T-helper 2 cell treated with Interferon-gamma antibody and Interleukin-4, amounts not matched to agents 5 μg/mL and 100 μg/mL, for 36 hours (primary cell): ENCODE measurements at places on chromosomes 5 and 9.

DNA sequence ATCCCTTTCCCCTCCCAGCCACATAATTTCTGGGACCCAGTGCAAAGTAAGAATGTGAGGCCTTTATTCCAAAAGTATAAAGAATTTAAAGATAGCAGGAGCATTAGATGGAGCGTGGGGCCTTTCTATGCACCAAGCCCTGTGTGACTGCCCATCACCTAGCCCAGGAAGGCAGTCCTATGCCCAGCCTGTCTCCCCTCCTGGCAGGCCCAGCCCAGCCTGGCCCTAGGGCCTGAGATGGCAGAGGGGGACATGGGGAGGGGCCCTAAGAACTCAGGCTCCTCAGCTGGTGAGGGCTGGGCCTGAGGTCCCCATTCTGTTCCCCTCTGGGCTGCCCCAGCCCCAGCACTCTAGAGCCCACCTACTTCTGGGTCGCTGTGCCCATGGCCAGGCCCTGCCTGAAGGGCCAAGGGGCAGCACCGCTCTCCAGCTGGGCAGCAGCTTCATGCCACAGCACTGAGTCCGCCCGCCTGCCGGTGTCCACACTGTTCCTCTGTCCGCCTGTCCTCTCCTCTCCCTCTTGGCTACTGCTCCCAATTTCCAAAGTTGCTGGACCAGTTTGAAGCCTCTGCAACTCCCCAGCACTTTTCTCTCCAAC is 995 bp upstream of the SLC23A1 start:
- peak overlapping the region; percentile 95 for H3K27ac ChIP-seq
- peak overlapping the region; percentile 84 for H3K4me3 ChIP-seq
- peaks cover 35% of the 10 kb centered on the region for H3K4me1 ChIP-seq
- peaks cover 9% of the 10 kb centered on the region for H3K36me3 ChIP-seq
- no peak for DNase-seq

DNA sequence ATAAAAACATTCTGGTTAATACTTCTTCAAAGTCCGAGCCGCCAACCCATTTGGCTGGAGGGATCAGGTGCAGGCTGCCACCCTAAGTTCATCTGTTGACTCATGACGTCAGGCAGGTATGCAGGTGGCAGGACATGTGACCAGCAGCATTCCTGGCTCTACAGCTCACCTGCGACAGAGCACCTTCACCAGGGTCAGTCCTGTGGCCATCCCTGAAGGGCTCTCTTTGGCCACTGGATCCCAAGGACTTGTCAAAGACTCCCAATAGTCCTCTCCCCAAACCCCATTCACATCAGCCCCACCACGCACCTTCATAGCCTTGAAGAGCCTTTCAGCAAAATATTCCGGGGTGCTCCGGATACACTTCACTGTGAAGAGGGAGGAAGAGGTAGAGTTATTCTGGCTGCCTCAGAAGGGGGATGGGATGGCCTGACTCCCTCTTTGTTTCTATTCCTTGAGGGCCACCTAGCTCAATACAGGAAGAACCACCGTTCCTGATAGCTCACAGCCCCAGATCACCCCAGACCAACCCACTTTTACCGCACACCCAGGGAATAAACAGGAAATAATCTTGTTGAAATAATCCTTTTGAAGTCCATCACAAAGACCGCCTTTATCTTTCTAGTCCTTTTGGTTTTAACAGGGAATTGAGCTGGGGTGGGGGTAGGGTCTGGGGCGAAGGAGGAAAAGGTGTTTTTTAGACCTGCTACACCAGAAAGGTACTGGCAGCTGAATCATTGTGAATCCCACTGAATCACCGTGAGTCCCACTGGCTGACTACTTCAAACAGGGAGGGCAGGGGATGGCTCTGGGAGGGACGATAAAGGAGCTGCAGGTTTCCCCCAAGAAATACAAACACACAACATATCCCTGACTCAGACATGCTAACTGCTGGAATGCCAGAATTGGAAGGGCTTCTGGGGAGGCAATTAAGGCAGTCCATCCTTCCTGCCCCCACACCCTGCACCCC is 26.4 kb downstream of the ANXA6 start:
- DNase-seq = no peak
- H3K27me3 ChIP-seq = no peaks in the 10 kb centered on the region
- H3K36me3 ChIP-seq = peaks cover 84% of the 10 kb centered on the region
- peaks cover 28% of the 10 kb centered on the region for H3K4me1 ChIP-seq
- H3K4me3 ChIP-seq = no peak overlapping the region

- H3K4me1 ChIP-seq = no peaks in the 10 kb centered on the region
- no peak for DNase-seq
- no peaks in the 10 kb centered on the region for H3K36me3 ChIP-seq
- H3K4me3 ChIP-seq = no peak overlapping the region
Measured at GRCh38 chr5:33068786-33069185, 357.7 kb downstream of the NPR3 start.

GRCh38 chr9:137943655-137944054 is 66.1 kb downstream of the CACNA1B start:
- H3K27me3 ChIP-seq = no peaks in the 10 kb centered on the region
- H3K4me1 ChIP-seq = no peaks in the 10 kb centered on the region
- no peak overlapping the region for H3K27ac ChIP-seq
- no peaks in the 10 kb centered on the region for H3K36me3 ChIP-seq
- DNase-seq = no peak

GRCh38 chr5:127878174-127878750 is 175.1 kb downstream of the CCDC192 start:
- peaks cover 3% of the 10 kb centered on the region for H3K27me3 ChIP-seq
- H3K36me3 ChIP-seq = no peaks in the 10 kb centered on the region
- no peak overlapping the region for H3K27ac ChIP-seq

DNA sequence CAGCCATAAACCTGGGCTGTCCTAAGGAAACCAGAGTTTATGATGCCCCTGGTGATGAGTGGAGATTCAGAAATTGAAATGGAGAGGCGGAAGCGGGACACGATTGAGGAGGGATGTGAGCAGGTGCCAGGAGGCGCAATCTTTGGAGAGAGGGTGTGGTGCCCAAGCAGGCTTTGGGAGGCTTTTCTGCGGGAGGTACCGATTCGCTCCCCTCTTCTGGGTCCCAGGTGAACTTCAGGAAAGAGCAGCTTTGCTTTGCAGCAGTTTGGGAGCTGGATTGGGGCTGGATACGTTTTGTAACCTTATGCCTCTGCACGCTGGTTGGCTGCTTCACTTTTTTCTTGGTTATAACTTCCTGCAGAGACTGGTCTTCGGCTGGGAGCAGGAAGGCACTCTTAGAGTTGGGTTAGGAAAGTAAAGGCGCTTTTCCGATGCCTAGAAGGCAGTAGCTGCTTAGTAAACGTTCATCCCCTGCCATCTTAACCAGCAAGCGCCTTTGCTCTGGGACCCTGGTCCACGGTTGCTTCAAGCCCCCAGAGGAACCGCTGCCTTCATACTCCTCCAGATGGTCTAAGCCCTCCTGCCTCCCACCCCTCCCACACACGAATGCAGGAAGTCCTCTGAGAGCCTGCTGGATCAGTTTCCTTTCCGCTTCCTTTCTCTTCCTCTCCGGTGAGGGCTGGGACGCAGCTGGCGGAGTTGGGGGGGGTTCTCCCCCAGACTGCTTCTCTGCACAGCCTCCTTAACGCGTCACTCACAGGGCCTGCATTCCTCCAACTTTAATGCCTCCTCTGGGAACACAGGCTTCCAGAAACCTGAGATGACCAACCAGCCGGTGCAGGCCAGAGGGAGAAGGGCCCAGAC is 15.2 kb upstream of the NEK6 start:
- no peak overlapping the region for H3K27ac ChIP-seq
- H3K36me3 ChIP-seq = no peaks in the 10 kb centered on the region
- H3K4me1 ChIP-seq = peaks cover 36% of the 10 kb centered on the region
- H3K4me3 ChIP-seq = no peak overlapping the region

GRCh38 chr5:7548596-7548995 is 152.7 kb downstream of the ADCY2 start:
- H3K4me3 ChIP-seq = no peak overlapping the region
- no peaks in the 10 kb centered on the region for H3K36me3 ChIP-seq
- H3K27ac ChIP-seq = no peak overlapping the region
- DNase-seq = no peak
- no peaks in the 10 kb centered on the region for H3K4me1 ChIP-seq

DNA sequence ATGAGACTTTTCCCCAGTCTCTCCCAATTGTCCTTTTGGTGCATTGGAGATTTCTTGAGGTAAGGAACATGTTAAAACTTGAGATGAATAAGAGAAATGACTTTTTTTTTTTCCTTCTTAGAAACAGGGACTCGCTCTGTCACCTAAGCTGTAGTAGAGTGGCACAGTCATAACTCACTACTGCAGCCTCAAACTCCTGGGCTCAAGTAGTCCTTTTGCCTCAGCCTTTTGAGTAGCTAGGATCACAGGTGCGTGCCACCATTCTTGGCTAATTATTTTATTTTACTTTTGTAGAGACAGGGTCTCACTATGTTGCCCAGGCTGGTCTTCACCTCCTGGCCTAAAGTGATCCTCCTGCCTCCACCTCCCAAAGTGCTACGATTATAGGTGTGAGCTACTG is 25.9 kb downstream of the CDC42SE2 start:
- H3K36me3 ChIP-seq = peaks cover 49% of the 10 kb centered on the region
- no peak for DNase-seq
- peak overlapping the region; percentile 86 for H3K4me3 ChIP-seq
- peak overlapping the region; percentile 94 for H3K27ac ChIP-seq
- H3K27me3 ChIP-seq = no peaks in the 10 kb centered on the region

DNA sequence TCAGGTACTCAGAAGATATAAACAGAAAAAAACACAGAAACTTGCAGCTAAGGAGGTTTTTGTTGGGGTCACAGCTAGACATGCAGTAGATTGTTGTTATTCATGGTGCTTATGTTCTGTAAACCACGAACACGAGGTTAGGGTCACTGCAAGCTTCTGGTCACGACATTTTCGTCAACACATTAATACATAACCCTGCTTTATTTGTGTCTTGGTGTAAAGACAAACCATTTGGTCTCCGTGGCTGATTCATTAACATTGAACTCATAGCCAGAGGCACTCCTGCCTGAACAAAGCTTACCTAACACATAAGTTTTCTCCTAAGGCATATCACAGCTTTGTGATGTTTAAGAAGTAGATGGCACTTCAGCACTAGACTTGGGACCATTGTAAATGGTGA is 16.9 kb downstream of the TEK start:
- H3K36me3 ChIP-seq = no peaks in the 10 kb centered on the region
- no peaks in the 10 kb centered on the region for H3K4me1 ChIP-seq
- H3K4me3 ChIP-seq = no peak overlapping the region
- H3K27me3 ChIP-seq = no peaks in the 10 kb centered on the region
- DNase-seq = no peak
- no peak overlapping the region for H3K27ac ChIP-seq

GRCh38 chr9:99824378-99825171 is 2.9 kb downstream of the NR4A3 start:
- peak; percentile 71 for DNase-seq
- H3K36me3 ChIP-seq = peaks cover 12% of the 10 kb centered on the region
- no peak overlapping the region for H3K27ac ChIP-seq
- H3K27me3 ChIP-seq = peaks cover 51% of the 10 kb centered on the region
- H3K4me1 ChIP-seq = peaks cover 65% of the 10 kb centered on the region

GRCh38 chr9:73137286-73137899 is 14.3 kb upstream of the ANXA1 start:
- no peak for DNase-seq
- H3K4me3 ChIP-seq = no peak overlapping the region
- no peaks in the 10 kb centered on the region for H3K36me3 ChIP-seq
- H3K4me1 ChIP-seq = peaks cover 34% of the 10 kb centered on the region
- H3K27me3 ChIP-seq = no peaks in the 10 kb centered on the region

DNA sequence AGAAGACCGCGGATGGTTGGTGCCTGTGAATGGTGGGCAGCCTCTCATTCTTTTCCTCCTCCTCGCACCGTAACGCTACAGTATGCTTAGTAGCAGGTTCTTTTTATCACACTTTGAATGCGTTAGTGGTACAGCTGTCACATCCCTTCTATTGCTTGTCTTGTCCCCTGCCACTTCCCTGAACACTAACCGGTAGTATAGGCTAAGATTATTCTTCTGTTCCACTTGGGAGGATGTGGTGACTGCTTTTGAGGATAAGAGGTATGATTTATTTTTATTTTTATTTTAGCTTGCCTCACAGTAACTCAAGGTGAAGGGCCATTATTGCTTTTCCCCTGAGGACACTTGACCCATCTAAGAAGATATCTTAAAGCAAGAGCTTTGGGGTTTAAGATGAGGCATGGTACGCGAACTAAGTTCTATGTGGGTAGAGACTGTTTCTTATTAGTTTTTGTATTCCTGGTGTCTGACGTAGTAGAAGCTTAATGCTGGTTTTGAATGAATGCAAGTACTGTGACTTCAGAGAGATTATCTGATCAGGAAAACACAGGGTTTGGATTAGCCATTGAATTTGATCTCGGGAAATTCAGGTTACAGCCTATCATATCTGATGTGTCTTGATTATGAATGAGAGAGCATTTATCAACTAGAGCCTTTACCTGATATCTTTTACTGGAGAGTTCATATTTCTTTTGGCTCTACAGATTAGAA is 951 bp downstream of the UNC13B start:
- peak overlapping the region; percentile 92 for H3K4me3 ChIP-seq
- peaks cover 26% of the 10 kb centered on the region for H3K27me3 ChIP-seq
- peaks cover 9% of the 10 kb centered on the region for H3K4me1 ChIP-seq
- H3K27ac ChIP-seq = no peak overlapping the region
- DNase-seq = no peak

DNA sequence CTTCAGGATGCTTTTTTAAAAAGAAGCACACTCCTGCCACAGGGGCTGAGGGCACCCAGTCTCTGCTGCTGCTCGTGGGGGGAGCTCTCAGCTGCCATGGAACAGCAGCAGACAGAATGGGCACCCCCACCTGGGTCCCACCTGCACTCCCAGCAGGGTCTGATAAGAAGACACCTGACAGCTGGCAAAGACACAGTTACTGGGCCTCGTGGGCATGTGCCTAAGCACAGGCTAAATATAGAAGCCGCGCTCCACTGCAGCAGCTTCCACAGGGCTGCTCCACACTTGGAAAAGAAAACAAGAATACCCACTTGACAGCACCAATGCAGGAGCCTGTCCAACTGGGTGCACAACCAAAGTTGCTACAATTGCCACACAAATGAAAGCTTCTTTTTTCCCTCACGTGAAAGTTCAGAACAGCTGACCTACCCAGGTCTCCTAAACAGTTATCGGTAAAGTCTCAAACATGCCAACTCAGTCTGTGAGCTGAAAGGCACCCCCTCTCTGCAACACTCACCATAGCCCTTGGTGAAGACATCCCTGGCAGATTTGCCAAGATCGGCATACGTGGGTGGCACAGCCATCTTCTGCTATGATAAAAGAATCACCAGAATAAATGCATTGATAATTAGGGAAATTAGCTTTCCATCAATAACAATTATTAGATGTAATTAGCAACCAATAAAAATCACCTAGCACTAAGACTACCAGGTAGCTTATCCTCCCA is 12.2 kb downstream of the VDAC1 start:
- peaks cover 29% of the 10 kb centered on the region for H3K36me3 ChIP-seq
- DNase-seq = no peak
- no peaks in the 10 kb centered on the region for H3K27me3 ChIP-seq

DNA sequence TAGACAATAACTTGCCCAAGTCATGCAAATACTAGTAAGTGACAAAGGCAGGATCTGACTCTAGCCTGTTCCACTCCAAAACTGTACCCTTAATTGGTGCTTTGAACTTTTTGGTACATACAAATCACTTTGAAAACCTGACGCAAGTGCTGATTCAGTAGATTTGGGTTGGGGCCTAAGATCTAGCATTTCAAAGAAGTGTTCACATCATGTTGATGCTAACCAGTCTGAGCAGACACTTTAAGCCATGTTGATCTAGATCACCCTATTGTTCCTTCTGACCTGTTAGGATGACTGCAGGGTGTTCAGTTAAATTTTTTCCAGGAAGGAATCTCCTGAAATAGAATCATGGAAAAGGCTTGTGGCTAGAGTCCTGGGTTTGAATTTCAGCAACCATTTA is 57.7 kb upstream of the CPEB4 start:
- H3K4me3 ChIP-seq = no peak overlapping the region
- peaks cover 3% of the 10 kb centered on the region for H3K27me3 ChIP-seq
- no peak for DNase-seq
- H3K36me3 ChIP-seq = no peaks in the 10 kb centered on the region
